ENCODE measurements at places on chromosomes 2 and 18.

DNA sequence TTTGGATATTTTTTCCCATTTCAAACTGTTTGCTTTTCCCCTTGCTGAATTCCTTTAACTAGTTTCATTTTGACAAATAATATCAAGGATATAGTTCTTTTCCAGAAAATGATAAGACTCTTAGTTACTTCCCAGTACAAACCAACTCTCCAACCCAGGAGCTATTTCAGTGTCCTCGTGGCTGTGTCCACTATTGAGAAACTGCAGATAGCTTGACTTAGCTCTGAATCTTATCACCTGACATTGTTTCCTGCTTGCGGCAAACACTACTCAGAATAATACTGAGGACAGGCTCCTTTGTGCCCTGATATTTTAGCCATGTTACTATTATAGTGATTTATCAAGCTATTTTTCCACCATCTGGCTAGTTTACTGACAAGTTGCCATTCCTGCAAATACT is 74.6 kb downstream of the KLF7 start:
- DNase-seq: no peak

DNA sequence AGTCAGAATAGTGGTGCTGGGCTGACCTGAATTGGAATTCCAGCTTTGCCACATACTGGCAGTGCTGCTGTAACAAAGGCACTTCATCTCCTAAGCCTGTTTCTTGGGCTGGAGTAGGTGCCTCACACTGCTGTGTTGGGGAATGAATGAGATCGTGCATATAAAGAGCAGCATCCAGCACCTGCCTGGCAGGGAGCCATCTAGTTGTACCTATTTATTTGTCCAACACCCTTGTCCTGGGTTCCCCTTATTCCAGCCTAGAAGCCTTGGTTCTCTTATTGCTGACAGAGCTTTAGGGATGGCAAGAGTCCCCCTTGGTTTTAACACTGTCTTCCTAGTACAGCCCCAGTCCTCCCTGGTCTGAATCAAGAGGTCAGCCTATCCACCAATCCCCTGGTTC is 275.3 kb upstream of the RAB12 start:
- no peak for DNase-seq

- no peak for DNase-seq
These were observed 91.4 kb downstream of the ARL4C start for GRCh38 chr2:234405462-234405861.

DNA sequence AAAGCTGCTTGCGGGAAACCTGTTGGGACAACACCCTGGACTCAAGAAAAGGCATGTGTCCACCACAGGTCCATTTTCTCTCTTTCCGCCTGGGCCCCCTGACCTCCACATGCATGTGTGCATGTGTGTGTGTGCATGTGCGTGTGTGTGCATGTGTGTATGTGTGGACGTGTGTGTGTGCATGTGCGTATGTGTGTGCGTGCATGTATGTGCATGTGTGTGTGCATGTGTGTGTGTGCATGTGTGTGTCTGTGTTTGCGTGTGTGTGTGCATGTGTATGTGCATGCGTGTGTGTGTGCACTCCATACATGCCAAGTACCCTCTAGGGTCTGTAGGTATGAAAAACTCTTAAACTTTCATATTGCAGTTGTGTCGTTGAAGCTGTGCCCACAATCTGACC is 16.3 kb downstream of the CAPN14 start:
- DNase-seq: no peak

DNA sequence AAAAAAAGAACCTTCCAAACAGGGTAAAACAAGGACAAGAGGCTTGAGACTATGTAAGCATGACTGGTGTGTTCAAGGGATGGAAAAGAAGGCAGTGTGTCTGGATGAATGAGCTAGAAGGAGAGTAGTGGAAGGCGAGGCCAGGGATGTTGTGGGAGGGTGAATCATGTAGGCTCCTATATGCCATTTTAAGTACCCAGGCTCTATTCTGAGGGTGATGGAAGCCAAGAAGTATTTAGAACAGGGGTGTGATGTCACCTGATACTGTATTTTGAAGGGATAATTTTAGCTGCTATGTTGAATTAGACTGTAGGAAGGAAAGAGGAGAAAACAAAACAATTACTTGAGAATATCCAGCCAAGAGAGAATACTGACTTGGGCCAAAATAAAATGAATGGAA is 524.7 kb upstream of the CRIM1 start:
- no peak for DNase-seq

DNA sequence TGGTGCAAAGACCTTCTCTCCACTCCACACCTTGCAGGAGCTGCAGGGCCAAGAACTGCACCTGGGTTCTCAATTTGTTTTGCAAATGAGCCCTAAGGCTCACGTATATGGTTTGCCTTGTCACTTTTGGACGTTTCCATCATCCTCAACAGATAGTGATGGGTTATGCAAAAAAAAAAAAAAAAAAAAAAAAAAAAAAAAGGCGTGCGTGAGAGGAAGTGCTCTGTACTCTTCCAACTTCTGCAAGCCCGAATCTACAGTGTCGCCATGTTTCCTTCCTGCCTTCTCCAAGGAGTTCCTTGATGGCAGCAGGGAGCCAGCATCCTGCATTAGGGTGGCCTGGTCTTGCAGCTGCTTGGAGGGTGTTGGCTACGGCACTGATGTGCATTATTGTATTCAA is 4.0 kb upstream of the INHBB start:
- DNase-seq: no peak

Measured in NCI-H1436 (cell line).